Skin of body (tissue), 3 donors: ENCODE measurements at places on chromosomes 3 and 15. TPM values are rescaled to one million over a fixed set of nuclear protein-coding genes. Genes with fewer than 3 reads are reported as not detected.

The CGNL1 gene
- total RNA-seq = 23.5 TPM

DNA sequence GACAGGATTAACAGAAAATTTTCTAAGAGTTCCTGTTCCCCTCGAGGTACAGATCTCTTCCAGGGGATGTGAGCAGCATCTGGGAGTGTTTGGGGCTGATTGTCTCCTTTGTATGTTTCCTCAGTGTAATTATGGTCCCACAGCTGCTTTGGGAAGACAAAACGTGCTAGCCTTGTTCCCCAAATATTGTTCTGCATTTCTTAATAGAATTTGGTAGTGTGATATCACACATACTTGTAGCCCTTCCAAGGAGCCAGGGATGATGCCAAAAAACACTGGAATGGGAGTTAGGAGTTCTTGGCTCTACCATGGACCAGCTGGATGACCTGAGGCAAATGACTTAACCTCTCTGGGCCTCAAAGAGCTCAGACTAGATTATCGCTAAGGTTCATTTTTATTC, 19.0 kb upstream of the AGBL1 start:
- no peak for DNase-seq

GRCh38 chr15:84816694-84817465, at the start of gene ALPK3:
Gene ALPK3, plus strand, starts transcription at chr15:84817356. Its CDS starts 97 bp downstream, at chr15:84817453.
- no peak for DNase-seq

DNA sequence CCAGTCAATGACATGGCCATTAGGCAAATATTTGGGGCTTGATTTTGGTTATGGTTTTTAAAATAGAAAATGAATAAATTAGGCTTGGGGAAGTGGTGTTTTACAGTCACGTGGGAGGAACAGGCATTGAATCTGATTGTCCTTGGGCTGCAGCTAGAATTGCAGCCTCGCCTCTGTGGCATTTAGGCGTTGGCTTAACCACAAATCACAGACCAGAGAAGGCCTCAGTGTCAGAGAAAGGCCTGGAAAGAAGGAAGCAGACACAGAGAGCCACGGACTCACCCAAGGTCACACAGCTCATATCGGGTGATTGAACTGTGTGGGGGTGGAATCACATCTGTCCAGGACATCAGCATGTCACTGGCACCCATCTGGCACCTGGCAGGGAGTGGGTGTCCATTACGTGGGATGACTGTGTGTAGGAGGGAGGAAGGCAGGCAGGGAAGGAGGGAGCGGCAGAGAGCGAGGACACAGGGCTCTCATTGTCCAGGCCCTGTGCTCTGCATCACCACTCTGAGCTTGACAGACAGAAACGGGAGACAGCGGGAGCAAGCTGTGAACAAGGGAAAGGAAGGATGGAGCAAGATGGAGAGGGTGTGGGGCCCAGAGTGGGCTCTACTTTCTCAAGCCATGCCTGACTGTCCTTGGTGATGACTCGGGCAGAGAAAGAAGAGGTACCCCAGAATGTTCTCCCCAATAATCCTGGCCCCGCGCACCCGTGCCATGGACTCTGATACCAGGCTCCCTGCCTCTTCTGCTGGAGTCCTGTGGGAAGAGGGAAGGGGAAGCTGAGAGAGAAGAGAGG, 186.4 kb downstream of the FAM43A start:
- no peak for DNase-seq

GRCh38 chr3:49022688-49023171, 809 bp downstream of the NDUFAF3 start:
- DNase-seq = no peak
